Type B pancreatic cell (in vitro differentiated cells): ENCODE measurements at places on chromosomes 2 and 18. TPM values are rescaled to one million over a fixed set of nuclear protein-coding genes. Genes with fewer than 3 reads are reported as not detected.

The CFAP53 gene
- total RNA-seq = 0.59 and 1.1 TPM in 2 replicates

The PROM2 gene
- 18.5 and 31.5 TPM in 2 replicates for total RNA-seq

The PRKAG3 gene
- total RNA-seq = not detected in 2 replicates

The ASB18 gene
- total RNA-seq = not detected in 2 replicates

GRCh38 chr2:181454686-181455450 is 2.3 kb upstream of the ITGA4 start:
- DNase-seq = no peak

- no peak for DNase-seq
Measured at GRCh38 chr2:73034661-73035375, 36.7 kb downstream of the SFXN5 start.

- no peak for DNase-seq
Measured at GRCh38 chr2:213149294-213149875, 2.0 kb downstream of the IKZF2 start.

DNA sequence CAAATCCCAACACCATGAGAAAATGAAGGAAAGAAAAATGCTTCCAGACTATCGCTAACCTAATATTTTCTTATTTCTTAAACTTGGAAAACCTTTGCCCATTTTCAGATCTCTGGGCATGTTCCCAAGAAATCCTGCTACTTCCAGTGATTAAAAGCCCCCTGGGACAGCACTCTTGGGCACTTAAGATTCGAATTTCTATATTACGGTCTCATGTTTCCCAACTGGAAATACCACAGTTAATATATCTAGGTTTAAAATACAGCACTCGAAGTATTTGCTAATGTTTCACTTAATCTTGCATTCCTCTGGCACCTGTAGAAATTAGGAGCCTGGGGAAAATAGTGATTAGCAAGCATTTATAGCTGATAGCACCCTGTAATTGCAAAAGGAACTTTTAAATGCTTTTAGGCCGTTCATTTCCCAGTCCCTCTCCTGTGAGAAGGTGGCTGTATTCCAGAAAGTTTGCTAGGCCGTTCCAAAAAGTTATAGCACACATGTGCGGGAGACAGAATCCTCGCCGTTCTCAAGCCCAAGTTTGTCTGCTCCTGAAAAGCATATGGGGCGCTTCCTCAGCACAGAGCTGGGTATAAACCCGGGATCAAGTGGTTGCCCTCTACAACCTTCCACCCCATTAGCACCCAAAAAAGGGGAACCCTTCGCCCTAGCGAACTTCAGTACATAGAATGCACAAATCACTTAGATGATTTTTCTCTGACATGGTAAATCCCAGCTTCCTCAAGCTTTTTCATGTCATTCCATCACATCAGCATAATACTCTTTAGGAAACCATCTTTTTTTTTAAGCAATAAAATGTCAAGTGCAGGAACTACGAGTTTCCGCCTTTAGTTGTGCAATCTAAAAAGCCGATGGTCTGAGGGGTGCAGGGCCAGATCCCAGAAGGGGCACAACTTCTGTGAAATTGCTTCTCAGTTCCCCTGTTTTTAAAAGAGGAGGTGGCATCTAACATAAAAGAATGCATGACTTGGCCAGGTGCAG is 60.6 kb downstream of the DIPK1C start:
- DNase-seq = no peak

GRCh38 chr2:202679980-202680379 is 45.2 kb downstream of the FAM117B start:
- DNase-seq = no peak

- no peak for DNase-seq
Measured at GRCh38 chr18:24799720-24800119, 339.3 kb downstream of the HRH4 start.
